LoVo (cell line): ENCODE measurements at places on chromosomes 7 and 10.

GRCh38 chr7:23020742-23021401 lies 6.9 kb upstream of the HYCC1 start:
- DNase-seq, result peak; percentile 67

DNA sequence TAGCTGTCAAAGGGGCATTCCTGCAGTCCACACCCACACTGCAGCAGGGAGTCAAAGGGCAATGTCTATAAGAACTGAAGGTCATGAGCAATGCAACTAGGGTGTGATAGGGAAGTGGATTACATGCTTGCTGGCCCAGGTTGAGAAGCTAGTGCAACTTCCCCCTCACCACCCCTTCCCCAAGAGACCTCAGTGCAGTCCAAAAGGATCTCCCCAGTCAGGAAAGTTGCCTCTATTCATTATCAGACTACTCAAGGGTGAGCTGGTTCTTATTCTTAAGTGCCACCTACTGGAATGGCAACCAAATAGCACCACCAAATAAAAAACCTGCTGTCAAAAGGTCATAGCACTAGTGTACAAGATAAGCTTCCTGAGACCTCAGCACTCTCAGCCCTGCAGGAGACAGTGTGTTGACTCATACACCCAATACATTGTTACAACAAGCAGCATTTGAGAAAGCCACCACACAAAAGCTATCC lies 28.2 kb downstream of the MTERF1 start:
- no peak for DNase-seq

DNA sequence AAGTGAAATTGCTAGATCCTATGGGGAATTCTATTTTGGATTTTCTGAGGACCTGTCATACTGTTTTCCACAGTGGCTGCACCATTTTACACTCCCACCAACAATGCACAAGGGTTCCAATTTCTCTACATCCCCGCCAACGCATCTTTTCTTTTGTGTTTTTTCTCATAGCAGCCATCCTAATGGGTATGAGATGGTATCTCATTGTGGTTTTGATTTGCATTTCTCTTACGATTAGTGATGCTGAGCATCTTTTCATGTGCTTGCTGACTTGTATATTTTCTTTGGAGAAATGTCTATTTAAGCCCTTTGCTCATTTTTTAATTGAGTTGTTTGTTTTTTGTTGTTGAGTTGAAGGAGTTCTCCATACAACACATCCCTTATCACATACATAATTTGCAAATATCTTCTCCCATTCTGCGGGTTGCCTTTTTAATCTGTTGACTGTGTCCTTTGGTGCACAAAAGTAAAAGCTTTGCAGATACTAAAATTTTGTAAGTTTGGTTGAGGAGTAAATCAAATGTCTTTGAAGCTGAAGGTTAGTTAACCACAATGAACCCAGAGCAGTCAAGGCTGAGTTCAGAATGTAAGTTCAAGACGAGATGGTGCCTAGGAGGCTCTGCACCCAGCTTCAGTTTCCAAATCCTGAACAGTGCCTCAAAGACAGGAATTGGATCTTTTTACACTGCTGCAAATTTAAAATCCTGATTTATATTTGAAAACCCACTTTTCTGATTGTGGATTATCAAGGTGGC lies 195.4 kb downstream of the COBL start:
- no peak for DNase-seq

DNA sequence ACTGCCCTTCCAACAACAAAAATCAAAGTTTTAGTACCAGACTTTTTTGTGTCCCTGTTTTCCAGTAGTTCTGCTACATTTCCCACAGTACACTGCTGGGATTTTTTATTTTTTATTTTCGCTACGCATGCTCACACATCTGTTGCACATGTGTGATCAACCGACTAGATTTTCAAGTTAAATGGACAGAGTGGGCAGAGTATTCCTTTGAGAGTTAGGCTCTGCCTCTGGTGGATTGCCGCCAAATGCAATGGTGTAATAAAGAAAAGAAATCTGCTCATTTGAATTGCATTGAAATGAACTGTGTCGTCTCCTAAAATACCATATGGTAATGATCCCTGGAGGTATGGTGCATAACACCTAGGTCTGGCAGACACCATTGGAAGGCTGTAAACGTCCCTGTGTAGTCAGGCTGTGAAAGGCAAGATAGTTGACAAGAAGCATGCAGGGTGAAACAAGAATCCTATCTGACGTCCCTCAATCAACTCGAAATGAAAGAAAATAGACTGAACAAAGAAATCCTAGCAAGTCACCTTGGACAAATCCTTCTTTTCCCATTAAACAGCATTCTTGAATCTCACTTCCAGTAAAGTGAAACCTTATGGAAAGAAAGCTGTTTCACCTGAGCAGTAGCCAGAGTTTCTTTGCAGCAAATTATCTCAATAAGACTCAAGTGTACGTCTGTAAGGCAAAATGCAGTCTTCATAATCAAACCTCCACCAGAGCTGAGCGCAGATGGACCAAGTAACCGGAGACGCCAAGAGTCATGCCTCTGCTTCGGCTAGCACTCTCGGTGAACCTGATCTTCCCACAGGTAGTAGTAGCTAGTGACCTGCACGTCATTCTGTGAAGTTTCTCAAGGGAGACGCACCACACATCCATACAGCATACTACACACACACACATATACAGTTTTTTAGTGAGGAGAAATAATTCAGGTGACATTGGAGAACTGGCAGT lies 357.3 kb downstream of the CRPPA start:
- no peak for DNase-seq

GRCh38 chr7:34036051-34036920 lies 130.9 kb downstream of the BMPER start:
- DNase-seq, result peak; percentile 89

DNA sequence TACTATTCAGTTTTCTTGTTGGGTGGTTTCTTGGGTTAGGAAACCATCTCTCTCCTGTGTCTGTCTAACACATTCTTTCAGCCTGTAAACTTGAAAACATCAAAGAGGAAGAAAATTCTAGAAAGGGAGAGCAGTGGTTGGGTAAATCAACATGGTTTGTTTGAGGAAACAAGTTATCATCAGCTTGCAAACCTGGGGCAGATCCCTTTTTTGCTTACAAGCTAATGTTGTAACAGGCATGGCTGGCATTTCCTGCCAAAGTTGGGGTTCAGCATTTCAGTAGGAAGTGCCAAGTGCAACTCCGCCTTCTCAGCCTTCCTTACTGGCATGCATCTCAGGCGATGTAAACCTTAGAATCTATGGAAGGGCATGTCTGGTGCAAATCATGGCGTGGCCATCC lies 112.6 kb downstream of the EEPD1 start:
- no peak for DNase-seq

GRCh38 chr7:78395298-78396036 lies 596.9 kb downstream of the PHTF2 start:
- DNase-seq, result no peak

GRCh38 chr10:30786131-30786530 lies 156.6 kb upstream of the LYZL2 start:
- no peak for DNase-seq
